Activated CD4-positive, CD25-positive, alpha-beta regulatory T cell treated with anti-CD3 and anti-CD28 coated beads, Interleukin-2, amount 50 U/mL, for 16 hours (primary cell): ENCODE measurements at places on chromosomes 1 and 21.

- DNase-seq, result no peak
Measured at GRCh38 chr1:5827516-5827915, 164.7 kb downstream of the NPHP4 start.

DNA sequence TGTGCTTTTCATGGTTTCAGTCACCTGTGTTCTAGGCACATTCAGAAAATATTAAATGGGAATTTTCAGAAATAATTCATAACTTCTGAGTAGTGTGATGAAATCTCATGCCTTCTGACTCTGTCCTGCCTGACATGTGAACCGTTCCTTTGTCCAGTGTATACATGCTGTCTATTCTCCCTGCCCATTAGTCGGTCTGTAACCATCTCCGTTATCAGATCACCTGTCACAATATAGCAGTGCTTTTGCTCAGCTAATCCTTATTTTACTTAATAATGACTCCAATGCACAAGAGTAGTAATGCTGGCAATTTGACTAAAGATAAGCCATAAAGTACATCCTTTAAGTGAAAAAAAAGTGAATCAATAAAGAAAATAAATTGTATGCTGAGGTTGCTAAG is 597.5 kb downstream of the BRINP3 start:
- no peak for DNase-seq

DNA sequence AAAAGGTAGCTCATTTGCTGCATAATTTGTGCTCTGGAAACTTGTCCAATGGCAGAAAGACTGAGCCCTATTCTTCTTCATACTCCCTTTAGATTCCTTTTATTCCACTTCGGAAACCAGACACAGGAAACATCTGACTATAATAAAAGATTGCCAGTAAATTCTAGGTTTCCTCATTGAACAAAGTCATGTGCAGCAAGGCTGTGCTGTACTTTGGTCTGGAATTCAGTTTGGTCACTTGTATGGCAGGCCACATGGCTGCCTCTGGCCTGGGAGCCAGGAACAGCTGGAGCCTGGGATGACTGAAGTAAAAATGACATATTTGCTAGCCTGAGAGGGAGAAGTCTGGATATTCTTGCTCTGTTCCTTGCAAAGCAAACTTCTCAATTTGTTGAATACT is 79.6 kb downstream of the ST3GAL3 start:
- no peak for DNase-seq

GRCh38 chr1:36433102-36433501 is 17.1 kb downstream of the OSCP1 start:
- no peak for DNase-seq

GRCh38 chr1:121483961-121484424 is 299.2 kb downstream of the SRGAP2C start:
- no peak for DNase-seq

- DNase-seq, result no peak
Measured at GRCh38 chr21:20721151-20721550, 277.1 kb upstream of the NCAM2 start.

DNA sequence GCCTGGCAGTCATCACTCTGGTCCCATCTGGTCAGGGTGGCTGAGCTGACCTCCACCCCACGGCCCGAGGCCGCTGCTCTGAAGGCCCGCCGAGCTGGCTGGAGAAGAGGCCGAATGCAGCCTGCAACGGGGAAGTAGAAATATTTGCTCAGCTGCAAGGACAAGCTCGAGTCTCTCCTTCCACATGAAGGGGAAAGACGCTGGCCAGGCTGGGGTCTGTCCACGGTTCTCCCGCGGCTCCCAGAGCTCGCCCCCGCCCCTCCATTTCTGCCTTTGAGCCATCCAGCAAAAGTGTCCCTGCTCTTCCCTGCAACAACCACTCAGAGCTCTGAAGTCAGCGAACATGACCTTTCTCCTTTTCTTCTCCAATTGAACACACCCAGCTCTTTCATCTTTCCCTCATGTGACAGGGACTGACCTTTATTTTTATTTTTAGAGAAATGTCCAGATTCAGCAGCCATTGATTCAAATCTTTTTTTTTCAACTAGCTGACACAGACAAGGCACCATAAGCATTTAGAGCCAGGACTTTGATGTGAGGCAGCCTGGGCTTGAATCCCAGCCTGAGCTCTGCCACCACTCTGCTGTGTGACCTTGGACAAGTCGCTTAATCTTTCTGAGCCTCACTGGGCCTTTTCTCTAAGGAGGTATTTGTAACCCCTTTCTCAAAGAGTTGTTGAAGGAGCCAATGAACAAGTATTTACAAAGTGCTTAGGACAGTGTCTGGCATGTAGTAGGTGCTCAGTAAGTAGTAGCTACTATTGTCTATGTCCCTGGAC is 149.3 kb upstream of the WNT4 start:
- no peak for DNase-seq

- DNase-seq, result no peak
Measured at GRCh38 chr1:77874804-77875445, 13.5 kb upstream of the NEXN start.

GRCh38 chr1:24507405-24507804 is 4.8 kb downstream of the RCAN3 start:
- DNase-seq, result no peak

- no peak for DNase-seq
Measured at GRCh38 chr1:150053926-150054325, 13.7 kb upstream of the VPS45 start.

DNA sequence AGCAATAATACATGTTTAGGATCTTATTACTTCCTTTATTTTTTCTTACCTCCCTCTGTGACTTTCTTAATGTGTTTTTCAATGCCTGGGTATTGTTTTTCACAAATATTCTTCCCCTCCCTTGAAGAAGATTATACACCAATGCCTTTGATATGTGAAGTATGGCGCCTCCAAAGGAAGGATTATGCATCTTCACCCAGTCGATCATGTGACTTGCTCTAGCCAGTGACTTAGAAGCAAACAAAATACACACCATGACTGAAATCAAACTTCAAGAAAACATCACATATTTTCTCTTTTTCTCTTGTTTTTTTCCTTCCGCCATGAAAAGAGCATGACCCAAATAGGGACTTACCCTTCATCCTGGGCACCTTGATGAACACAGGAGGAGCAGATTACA is 297.1 kb downstream of the NCAM2 start:
- no peak for DNase-seq
